Activated naive CD8-positive, alpha-beta T cell treated with anti-CD3 and anti-CD28 coated beads, Interleukin-2, amount 50 U/mL, for 16 hours (primary cell): ENCODE measurements at places on chromosomes 13 and 19.

DNA sequence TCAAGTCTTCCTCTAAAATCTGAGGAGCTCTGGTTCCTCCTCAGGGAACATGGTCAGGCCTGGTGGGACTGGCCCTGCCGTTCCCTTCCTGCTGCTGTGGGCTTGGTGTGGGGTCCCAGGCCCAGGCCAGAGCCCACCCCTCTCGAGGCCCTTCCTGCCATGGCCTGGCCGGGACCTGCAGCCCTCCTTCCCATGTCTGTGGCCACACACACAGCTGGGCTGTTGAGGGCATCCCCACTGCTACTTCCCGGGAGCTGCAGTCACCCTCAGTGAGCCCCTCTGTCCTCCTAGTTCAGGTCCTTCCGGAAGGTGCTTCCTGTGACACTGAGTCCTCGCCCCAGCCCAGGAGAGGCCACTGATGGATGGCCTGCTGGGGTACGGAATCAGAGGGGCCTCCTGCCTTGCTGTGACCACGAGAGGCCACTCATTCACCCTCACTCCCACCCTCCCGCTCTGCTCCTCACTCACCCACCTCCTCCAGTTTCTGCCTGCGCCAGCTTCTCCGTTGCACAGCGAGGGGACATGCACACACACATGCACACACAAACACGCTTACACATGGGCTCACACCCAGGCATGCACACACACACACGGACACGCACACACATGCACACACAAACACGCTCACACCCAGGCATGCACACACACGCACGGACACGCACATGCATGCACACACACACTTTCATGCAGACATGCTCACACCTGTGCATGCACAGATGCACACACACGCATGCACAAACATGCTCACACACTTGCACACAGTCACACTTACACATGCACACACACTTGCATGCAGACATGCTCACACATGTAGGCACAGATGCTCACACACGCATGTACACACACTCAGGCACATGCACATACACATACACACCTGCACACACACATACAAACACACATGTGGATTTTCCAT lies 7.3 kb upstream of the MCF2L start:
- no peak for DNase-seq

DNA sequence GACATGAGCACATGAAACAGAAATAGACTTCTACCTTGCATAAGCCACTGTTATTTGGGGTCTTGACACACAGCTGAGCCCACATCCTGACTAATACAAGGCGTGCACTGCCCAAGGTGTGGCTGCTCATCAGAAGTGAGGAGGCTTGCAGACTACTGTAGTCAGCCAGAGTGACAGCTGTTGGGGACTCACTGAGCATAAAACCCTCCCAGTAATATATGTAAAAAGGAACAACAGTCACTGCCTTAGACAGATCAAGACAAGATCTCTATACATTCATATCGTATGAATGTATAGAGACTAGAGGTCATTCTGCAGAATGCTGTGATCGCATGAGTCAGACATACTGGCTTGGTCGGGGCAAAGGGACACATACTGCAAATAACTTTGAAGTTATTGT lies 4.1 kb upstream of the C1QTNF9B start:
- no peak for DNase-seq

DNA sequence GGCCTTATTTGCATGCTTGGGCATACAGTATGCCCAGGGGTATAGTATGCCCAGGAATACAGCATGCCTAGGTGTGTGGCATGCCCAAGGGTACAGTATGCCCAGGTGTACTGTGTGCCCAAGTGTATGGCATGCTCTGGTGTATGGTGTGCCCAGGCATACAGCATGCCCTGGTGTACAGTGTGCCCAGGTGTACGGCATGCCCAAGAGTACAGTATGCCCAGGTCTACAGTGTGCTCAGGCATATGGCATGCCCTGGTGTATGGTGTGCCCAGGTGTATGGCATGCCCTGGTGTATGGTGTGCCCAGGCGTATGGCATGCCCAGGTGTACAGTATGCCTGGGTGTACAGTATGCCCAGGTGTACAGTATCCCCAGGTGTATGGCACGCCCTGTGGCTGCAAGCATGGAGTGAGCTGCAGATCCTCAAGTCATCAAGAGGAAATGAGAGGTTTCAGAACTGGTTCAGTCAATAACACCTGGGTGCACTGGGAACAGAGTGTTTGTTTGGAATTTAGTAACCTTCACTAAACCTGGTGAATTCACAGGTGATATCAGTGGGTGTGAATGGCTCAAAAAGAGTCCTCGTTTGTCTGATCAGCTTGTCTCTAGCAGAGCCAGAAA lies 7.8 kb upstream of the C13orf42 start:
- no peak for DNase-seq

GRCh38 chr13:26698392-26699196 lies 62.0 kb downstream of the GPR12 start:
- peak; percentile 54 for DNase-seq

- no peak for DNase-seq
Measured at GRCh38 chr19:33175156-33175782, 18.9 kb upstream of the LRP3 start.

DNA sequence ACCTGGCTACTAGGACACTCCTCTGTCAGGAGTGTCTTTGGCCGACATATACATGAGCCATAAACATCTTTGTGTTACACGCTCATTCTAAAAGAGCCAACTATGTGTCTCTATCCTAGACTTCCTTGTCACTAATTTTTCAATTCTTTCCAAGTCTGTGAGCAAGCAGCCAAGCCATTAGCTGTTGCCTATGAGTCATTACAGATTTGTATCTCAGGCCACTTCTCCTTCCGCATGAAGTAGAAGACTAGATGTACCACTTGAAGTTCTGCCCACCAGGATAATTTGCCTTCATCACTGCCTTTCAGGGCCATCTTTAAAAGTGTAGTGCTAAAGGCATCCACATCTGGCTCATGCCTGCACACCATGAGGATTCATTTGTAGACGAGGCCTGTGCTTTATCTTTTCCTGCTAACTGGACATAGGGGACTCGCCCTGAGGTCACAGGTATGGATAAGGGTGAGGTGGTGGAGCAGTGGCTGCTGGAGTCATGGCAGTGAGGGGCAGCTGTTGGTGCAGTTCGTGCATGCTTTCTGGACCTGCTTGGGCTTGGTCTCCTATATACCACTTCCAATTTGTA lies 126.1 kb upstream of the KL start:
- DNase-seq, result no peak

DNA sequence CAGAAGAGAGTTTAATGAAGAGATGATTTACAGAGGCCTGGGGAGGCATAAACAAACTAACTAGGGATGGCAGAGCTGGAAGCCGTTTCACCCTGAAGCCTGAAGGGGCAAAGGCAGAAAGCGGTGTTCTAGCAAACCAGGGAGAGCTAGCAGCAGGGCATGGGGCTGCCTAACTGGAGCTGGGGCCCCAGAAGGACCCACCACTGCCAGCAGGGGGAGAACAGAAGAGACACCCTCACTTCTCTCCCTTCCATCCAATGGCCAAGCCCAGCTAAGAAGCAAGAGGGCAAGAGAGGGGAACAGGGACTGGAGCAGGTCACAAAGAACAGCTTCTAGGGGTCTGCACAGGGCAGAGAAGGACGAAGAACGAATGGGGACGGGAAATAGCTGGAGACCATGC lies 195.5 kb downstream of the KATNAL1 start:
- DNase-seq, result no peak

- DNase-seq, result no peak
Measured at GRCh38 chr13:44163108-44163507, 210.5 kb upstream of the SERP2 start.

DNA sequence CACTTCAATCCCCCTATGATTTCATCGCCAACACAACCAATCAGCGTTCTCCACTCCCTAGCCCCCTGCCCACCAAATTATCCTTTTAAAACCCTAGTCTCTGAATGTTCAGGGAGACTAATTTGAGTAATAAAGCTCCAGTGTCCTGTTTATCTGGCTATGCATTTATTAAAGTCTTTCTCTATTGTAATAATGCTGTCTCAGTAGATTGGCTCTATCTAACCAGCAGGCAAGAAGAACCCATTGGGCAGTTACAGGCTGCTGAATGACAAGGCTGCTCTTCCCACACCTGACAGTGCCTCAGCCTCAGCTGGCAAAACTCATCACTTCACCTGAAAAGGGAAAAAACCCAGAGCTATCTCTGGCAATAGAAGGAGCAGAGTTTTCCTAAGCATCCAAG lies 20.2 kb upstream of the CHST8 start:
- DNase-seq, result no peak

DNA sequence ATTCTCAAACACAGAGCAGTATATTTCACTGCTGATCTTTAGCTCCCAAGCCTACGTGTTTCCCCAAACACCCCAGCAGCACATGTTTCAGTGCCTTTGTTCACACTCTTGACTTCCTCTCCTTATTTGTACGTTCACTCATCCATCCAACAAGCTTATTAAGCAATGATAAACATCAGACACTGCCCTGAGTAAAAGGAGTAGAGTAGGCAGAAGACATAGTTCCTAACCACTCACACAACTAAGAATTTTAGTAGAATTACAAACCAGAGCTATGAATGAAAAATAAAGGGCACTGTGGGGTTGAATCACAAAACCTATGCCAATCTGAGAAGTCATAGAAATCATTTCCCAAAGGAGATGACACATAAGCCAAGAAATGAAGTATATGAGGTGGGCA lies 213.5 kb downstream of the DIAPH3 start:
- no peak for DNase-seq

DNA sequence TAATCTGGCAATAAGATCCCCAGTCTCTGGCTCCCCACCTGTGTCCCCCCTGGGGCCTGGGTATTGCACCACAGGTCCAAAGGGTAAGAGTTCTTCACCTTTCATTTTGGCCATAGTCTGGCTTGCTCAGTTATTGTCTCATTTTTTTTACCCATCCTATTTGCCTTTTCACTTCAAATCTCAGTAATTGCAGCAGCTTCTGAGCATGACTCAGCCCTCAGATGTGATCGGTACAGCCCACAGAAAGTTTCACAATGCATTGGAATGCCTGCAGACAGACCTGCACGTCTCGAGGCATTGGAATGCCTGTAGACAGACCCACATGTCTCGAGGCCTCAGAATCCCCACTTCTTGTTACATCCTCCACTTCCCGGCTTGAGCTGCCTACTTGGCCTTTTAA lies 173.6 kb downstream of the NUFIP1 start:
- DNase-seq, result no peak

- DNase-seq, result no peak
Measured at GRCh38 chr13:105436943-105437342, 1098.5 kb downstream of the EFNB2 start.

DNA sequence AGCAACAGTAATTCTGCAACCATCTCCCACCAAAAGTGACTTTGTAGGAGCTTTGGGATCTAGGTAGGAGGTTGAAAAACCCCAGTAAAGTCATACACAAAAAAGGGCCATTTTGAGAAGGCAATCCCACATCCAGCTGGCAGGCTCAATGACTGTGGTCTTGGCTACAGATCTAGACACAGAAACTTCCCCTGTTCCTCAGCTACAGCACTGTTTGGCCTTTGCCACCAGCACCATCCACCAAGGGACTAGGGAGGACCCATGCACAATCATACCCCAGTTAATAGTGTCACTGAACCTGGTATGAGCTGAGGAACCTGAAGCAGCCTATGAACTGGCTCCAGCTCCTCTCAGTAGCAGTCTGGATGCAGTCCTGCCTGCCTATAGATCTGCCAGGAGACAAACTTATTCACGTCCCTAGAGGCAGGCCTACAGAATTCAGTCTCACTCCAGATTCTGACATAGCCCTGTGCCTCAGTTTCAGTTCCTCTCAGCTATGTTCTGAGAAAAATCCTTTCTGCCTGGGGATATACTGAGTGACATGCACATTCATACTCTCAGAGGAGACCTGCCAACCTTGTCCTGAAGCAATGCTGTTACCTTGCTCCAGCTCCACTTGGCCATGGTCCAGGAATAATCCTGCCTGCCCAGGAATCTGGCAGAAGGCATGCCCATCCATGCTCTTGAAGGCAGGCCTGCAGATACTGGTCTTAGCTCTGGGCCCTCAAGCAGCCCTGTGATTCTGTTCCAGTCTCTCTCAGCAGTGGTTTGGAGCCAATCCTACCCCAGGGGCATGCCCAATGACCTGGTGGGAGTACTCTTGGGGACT lies 2048.3 kb upstream of the PCDH20 start:
- no peak for DNase-seq

- no peak for DNase-seq
Measured at GRCh38 chr13:73715114-73715910, 418.9 kb downstream of the KLF12 start.

GRCh38 chr13:94534166-94534565 lies 54.7 kb upstream of the DCT start:
- no peak for DNase-seq

- DNase-seq, result no peak
Measured at GRCh38 chr13:73421310-73421912, 362.6 kb downstream of the KLF5 start.

- DNase-seq, result no peak
Measured at GRCh38 chr19:45769821-45770191, 754 bp upstream of the SIX5 start.

GRCh38 chr13:48985756-48986155 lies 10.0 kb downstream of the FNDC3A start:
- DNase-seq, result no peak

DNA sequence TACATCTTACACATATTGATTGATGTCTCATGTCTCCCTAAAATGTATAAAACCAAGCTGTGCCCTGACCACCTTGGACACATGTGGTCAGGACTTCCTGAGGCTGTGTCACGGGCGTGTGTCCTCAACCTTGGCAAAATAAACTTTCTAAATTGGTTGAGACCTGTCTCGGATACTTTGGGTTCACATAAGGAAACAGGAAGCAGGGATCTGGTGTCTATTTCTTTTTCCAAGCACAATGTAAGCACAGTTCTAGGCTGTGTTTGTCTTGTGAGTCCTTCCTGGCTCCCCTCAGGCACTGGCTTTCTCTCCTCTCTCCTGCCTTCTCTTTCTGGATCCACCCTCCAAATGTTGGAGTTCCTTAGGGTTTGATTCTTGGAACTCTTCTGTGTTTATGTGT lies 27.6 kb upstream of the TPT1 start:
- no peak for DNase-seq

DNA sequence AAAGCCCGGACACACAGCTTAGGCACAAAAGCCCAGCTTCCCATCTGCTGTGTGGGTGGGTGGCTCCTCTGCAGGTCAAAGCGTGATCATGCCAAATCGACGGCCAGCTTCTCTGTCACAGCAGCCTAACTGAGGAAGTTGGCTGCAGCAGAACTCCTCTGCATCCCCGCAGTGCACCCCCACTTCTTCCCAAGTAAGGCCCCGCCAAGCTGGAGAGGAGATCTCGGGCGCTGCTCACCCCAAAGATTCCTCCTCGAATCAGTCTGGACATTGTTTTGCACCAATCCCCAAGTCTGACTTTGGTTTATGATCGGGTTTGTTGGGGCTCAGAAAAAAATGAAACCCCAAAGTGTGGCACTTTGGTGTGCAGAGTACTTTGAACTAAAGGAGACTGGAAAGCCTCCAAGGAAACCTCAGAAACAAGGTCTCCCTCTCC lies 19.7 kb upstream of the CPB2 start:
- DNase-seq, result no peak

- DNase-seq, result no peak
Measured at GRCh38 chr19:13583114-13583513, 76.8 kb upstream of the CACNA1A start.

DNA sequence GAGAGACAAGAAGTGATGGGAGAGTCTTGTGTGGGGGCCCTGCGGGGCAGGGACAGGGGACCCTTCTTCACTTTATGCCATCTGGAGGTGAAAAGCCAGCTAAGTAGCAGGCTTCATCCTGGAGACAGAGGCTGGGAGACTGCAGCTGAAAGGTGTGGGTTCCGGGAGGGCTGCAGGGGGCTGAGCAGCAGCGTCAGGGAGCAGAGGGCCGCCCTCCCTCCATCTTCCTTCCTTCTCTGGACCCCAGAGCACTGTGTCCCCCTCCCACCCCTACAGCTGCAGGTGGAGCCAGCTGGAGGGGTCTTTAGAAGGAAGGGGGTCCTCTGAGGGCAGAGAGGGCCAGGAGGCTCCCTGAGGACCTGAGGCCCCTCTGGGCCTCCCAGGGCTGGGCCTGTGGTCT lies 96.6 kb downstream of the WTIP start:
- DNase-seq, result no peak
